Heart right ventricle (tissue), 16 donors: ENCODE measurements at places on chromosomes 5 and 9.

DNA sequence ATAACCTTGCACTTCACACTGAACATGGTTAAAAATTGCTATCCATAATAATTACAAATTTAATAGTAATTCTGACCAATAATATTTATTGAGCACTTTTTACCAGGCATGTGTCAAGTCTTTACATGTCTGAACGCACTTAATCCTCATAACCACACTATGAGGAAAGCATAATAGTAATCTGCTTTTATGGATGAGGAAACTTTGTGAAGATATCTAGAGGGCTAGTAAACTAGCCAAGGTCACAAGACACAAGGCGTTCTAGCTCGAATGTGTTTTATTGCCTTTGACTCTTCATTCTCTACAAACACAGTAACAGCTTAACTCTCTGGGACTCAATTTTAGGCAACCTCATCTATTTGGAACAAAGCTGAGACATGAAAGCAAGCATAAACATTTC lies 205.1 kb downstream of the ARHGEF28 start:
- no peak for DNase-seq

DNA sequence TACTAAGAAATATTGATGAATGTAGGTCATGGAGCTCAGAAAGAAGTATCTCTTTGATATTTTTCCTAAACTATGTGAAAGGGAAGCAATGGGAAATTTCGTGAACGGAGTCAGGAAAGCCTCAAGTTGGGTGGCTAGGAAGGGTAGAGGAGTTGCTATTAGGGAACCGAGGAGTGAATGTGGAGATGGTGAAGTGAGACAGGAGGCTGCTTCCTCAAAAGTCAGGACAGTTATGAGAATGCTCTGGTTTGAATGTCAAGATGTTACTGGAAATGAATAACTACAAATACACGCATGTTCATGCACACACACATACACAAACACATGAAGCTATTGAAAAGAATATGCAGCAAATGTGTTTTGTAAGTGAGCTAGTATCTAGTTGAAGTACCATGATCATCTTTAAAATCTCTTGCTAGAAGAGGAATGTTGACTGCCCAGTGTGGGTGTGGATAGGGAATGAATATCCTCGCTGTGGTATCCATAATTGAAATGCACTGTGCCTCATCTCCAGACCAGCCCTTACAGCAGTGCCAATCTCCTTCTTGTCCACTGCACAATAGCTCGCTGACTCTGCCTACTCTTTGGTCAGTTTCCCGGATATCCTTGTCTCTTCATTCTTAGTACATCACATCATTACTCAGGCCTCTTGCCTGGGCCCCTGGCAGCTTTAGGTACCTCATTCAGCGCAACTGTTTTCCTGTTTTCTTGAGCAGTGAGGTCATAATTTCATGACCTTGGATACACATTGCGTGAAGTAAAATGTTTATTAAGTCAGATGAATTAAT lies 21.9 kb upstream of the PDCD1LG2 start:
- no peak for DNase-seq

- DNase-seq: no peak
Observed at GRCh38 chr5:116539222-116539621, 35.4 kb downstream of the SEMA6A start.

- no peak for DNase-seq
Observed at GRCh38 chr9:131015876-131016397, 7.0 kb downstream of the LAMC3 start.

GRCh38 chr9:107492381-107492970 lies 2.9 kb upstream of the KLF4 start:
- no peak for DNase-seq

DNA sequence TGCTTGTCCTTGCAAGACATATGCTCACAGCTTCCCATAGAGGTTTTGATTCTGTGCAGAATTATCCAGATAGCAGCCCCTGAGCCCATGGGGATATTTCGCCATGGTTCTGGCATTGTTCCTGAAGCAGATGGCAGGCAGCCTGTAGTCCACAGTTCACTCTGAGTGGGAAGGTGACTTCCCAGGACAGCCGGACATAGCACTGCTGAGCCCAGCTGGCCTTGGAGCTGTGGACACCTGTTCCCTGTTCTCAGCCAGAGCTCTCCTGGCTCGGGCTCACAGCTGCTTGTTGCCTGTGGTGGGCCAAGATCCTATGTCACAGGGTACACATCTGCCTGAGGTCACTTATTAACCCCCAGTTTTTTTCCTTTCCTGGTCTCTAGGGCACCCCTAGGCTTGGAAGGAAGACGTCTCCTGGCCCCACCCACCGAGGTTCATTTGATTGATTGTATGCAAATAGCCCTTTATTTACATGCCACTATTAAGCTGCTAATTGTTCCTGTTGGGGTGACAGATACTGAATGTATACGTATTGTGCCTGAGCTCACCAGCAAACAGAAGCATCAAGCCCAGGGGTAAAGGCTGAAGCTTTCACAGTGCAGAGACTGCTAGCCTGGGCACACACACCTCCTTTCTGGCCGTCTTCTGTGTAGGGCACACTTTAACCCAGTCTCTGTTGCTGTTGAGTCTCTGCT lies 96.6 kb upstream of the DMRT1 start:
- DNase-seq: peak; percentile 79

DNA sequence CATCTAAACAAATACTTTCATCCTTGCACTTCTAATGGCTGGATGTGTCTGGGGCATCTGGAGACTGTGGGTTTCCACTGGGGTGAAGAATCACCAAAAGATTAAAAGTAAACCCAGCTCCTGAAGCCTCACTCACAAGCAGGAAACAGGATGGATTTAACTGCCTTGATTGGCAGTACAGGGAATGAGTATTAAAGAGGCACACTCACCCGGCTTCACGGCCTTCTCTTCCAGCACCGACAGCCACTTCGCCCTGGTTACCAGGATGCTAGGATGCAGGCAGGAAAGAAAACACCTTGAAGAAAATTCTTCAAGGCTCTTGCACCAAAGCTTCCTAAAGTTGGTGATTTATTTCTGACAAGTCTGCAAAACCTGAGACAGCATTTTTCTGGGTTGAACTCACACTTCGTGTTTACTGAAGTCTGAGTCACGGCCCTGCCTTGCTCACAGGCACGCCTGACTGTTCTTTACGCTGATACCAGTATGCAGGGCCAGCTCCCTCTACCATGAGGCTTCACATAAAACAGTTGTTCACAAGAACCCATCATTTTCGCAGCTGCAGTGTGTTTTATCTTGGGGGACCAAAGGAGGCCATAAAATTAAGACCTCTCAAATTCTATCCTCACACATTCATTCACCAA lies 56.5 kb upstream of the ZNF354A start:
- DNase-seq: no peak
